ENCODE measurements at places on chromosomes 16 and 17. TPM values are rescaled to one million over a fixed set of nuclear protein-coding genes. Genes with fewer than 3 reads are reported as not detected.
A peak's percentile ranks its signal among the peaks of the same experiment; 100 is the strongest.

Gene HS3ST4
- polyA plus RNA-seq, result 0.41 TPM

Gene NECAB2
- 3.2 TPM for polyA plus RNA-seq

Gene DHRS7C
- polyA plus RNA-seq, result not detected

DNA sequence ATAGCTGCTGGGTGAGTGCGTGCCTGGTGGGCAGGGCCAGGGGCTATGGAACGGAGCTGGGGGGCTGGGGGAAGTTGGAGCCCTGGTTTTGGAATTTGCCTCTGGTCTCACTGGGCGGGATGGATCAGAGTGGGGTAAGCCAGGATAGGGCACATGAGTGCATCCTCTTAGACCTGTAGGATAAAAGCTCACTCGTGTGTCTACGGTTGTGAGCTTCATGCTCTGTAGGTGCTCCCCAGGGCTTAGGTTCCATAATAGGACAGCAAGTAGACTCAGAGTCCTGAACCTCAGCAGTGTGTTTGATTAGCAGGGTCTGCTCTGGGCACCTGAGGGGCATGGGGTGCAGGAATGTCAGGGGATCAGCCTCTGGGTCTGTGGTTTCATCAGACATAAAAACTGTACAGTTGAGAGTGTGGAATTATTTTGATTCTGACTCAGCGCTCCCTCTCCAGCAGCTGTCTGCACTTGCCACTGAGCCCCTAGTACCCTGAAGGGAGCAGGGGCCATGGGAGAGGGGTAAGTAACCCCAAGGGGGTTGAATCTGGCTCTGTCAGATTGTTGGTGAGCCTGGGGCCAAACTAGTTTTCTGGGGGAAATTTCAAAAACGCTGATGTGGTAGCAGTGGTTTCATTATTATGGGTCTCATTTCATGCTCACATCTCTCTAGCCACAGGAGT is 84.2 kb upstream of the LGALS9 start:
- no peak for DNase-seq

DNA sequence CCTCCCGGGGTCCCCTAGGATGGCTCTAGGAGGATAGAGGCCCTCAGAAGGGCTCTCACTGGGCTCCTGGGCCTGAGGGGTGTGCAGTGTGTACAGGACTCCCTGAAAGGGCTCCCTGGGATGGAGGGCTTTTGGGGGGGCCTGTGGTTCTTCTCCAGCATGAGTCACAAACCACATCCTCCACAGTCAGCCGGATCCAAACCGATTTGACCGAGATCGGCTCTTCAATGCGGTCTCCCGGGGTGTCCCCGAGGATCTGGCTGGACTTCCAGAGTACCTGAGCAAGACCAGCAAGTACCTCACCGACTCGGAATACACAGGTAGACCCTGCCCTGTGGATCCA is 4.5 kb downstream of the TRPV2 start:
- no peak for DNase-seq

GRCh38 chr17:1590747-1591473 is 28.3 kb upstream of the PITPNA start:
- DNase-seq, result no peak

DNA sequence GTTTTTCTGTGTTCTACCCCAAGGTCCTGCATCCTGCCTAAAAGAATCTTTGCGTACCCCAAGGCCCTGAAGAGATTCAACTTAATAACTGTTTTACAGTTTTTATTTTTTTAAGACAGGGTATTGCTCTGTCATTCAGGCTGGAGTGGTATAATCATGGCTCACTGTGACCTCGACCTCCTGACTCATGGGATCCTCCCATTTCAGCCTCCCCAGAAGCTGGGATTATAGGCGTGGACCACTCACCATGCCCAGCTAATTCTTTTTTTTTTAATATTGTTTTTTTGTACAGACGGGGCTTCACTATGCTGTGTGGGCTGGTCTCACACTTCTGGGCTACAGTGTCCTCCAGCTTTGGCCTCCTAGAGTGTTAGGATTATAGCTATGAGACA is 9.3 kb upstream of the FAAP100 start:
- no peak for DNase-seq

DNA sequence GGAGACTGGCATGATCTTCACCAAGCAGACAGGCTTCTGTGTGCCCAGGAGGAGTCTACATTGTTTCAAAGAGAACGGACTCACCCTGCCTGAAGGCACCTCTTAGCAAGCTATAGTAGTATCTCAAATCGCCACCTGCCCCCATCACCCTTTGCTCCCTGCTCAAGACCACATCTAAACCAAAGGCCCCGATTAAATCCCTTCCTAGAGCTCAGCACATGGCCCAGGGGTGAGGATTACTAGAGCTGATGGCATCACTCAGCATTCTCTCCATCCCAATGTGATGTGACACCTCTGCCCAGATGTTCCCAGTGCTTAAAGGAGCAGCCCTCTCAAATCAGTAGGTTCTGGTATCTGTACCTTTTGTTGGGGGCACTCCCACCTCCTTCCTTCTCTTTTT is 8.0 kb upstream of the CDC42EP4 start:
- DNase-seq, result no peak

- DNase-seq, result no peak
These were observed 242.4 kb upstream of the SALL1 start for GRCh38 chr16:51393381-51394005.

GRCh38 chr17:3808701-3809100 is 7.7 kb upstream of the ITGAE start:
- DNase-seq, result no peak

GRCh38 chr17:39867084-39867879 is 720 bp upstream of the ZPBP2 start:
- no peak for DNase-seq

- peak; percentile 76 for DNase-seq
These were observed 30.9 kb downstream of the DCAKD start for GRCh38 chr17:45020354-45021138.

DNA sequence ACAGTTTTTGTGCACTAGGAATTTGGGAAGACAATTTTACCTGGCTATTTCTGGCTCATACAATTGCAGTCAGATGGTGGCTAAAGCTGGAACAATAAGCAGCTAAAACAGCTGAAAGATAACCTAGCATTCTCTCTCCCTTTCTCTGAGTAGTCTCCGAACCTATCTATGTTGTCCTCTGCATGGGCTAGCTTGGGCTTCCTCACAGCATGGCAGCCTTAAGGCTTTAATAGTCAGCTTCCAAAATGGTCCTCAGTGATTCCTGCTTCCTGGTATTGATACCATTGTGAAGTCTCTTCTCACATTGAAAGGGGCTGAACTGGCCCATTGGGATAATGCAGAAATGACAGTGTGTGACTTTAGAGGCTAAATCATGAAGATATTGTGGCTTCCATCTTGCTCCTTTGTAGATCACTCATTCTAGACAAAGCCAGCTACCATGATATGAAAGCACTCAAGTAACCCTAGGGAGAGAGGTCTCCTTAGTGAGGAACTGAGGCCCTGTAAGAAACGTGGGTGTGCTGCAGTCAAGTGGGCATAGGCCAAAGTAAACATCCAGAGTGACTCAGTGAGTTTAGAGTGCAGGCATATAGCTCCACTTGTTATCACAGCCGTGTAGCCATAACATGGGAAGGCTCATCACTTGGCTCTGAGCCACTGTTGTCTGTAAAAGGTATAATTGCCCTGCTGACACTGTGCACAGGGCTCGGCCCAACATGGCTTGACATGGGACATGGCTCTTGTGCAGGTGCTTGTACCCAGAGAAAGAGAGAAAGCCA is 5.5 kb upstream of the VKORC1 start:
- no peak for DNase-seq

- no peak for DNase-seq
These were observed 12.9 kb downstream of the CLEC10A start for GRCh38 chr17:7067198-7067597.

DNA sequence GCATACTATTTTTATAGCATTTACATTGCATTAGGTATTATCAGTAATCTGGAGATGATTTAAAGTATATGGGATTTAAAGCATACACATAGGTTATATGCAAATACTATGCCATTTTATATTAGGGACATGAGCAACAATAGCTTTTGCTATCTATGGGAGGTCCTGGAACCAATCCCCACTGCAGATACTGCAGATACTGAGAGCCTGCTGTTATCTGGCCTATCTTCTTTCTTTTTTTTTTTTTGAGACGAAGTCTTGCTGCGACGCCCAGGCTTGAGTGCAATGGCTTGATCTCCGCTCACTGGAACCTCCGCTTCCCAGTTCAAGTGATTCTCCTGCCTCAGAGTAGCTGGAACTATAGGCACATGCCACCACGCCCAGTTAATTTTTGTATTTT is 37.4 kb downstream of the STH start:
- DNase-seq, result no peak

DNA sequence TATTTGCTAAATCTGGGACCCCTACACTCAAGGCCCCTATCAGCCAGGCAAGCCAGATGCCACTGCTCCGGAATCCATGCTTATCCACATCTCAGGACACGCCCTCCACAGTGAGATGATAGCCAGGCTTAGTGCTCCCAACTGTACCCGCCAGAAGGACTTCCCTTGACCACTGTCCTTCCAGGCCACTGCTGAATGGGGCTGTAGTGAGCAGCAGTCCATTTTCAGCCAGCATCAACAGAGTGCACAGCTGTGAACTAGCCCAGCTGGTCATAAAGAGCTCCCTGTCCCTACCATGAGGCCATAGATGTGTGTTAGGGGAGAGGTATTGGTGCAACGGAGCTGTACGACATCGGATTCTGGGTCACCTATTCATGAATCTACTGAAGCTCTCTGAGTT is 13.0 kb upstream of the MED9 start:
- no peak for DNase-seq

- DNase-seq, result no peak
These were observed 18.5 kb upstream of the NTN1 start for GRCh38 chr17:9002606-9003354.

- no peak for DNase-seq
These were observed 445.7 kb downstream of the CDH8 start for GRCh38 chr16:61590577-61590976.
